ENCODE measurements at places on chromosomes 5 and 9.

DNA sequence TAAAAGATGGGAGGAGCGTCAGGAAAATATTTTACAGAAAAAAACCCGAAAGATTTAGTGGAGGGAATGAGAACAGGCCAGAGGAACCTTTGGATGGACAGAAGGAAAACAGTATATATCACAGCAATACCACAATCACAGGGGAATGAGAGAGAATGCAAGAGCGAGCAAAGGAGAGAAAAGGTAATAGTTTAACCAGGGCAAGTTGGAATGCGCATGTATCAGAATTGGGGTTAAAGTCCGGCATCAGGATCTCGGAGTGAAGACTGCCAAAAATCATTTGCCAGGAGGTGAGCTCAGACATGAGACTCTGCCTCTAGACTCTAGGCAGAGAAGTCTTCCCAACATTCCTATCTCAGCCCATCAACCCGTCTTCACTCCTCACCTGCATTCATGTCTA lies 36.8 kb downstream of the PCDHGC5 start:
- no peak for DNase-seq

- DNase-seq = no peak
Measured at GRCh38 chr9:106890608-106891007, 27.6 kb downstream of the ZNF462 start.

DNA sequence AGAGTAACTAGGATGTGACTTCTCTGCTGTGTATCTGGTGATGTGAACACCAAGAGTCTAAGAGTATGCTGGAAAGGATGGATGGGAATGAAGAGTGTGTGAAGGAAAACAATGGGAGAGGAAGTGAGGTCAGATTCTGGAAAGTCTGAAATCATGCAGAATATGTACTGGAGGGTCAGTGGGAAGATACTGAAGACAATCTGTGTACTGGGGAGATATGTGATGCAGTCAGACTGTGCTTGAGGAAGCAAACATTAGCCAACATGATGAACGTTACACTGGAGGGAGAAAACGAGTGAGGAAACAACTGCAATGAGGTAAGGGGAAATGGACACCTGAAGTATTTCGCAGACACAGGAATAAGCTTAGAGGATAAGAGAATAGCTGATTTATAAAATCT lies 105.7 kb downstream of the NR3C1 start:
- DNase-seq = no peak

- DNase-seq = no peak
Measured at GRCh38 chr5:124641154-124641792, 105.2 kb downstream of the ZNF608 start.

DNA sequence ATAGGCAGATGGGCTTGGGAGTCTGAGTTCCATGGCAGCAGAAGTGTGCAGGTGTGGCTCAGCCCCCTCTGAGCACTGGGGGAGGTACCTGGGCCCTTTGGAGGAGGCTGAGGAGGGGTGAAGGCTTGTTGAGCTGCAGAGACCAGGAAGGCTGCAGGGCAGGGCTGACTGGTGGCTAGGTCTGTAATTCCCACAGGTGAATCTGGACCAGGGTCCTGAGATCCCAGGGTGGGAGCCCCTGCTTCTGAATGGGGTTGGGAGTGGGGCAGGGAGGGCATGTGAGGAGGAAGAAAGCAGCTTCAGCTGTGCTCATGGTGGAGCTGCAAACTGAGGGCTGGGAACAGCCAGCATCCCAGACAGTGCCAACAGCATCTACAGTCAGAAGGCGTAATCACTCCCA lies 111.1 kb downstream of the CACNA1B start:
- DNase-seq = no peak

GRCh38 chr9:19634881-19635280 lies 154.0 kb downstream of the SLC24A2 start:
- DNase-seq = no peak

All from posterior cingulate gyrus (tissue), 11 donors.